ENCODE measurements at places on chromosomes 4 and X. TPM values are rescaled to one million over a fixed set of nuclear protein-coding genes. Genes with fewer than 3 reads are reported as not detected.
A peak's percentile ranks its signal among the peaks of the same experiment; 100 is the strongest.

DNA sequence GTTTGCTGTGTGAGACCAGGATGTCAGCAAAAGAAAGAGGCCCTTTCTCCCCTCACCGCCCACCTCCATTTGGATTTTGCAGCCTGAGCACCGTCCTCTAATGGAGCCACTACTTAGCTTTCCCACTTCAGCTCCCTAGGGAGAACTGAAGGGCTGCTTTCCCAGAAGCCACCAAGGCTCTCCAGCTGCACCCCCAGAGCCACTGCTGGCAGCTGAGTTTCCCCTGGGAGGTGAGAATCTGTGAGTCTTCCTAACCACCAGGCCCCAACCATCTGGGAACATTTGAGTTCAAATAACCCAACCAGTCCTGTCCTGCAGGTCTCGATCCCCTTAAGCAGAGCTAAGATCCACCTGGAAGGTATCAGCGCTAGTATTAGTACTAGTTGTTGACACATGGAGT, 173.1 kb upstream of the USP9X start:
- no peak for DNase-seq

The ADGRL3 gene
- 17.9 TPM for polyA plus RNA-seq

- no peak for DNase-seq
Measured at GRCh38 chr4:128682942-128683666, 126.4 kb upstream of the JADE1 start.

DNA sequence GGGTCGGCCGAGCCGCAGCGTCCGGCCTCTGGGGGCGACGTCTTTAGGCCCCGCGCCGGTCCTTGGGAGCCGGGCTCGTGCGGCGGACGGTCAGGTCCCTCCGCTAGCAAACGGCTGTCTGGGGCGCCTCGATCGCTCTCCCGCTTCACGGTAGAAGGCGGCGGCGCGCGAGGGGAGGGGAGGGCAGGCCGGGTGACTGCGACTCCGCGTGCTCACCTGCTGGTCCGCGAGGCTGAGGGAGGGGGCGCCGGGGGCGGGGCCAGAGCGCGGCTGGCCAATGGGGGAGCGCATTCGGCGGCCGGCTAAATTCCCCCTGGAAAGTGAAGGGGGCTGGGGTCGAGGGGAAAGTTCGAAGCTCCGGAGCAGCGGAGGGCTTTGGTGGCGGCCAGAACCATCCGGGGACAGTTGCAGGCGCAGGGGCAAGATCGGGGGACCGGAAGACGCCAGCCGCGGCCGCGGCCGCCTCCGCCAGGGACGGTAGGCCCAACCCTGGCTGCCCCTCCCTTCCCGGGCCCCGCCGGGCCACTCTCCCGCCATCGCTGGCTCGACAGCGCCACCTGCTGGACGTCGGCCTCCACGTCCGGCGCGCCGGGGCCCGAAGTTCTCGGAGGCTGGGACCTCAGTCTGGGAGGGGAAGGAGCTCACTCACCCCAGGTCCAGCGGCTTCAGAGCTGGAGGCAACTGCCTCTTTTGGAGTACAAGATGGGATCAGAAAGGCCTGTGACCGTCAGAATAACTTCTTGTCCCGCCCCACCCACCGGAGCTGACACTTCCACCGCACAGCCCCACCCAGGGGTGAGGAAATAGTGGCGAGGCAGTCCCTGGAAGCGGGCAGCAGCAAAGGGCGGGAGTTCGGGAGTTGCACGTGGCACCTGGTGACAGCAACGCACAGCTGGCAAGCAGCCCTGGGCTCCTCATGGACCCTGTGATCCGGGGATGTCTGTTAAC, 49.9 kb downstream of the ELF4 start:
- DNase-seq, result peak; percentile 72

DNA sequence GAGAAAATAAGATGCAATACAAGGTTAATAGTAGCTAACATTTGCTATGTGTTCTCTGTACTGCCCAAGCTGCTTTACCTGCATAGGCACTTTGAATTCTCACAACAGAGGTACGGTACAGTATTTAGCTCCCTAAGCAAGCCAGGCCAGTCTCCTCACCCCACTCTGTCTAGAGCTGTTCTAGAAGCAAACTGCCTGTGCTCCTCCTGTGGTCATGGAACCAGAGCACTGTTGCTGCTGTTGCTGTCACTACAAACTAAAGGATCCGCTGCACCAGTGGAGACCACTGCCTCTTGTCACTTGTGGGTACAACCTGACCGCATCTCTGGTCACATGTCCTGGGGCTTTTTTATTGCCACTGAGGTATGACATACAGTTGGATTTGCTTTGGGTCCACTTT, 19.6 kb downstream of the ZNF330 start:
- DNase-seq, result no peak

- DNase-seq, result no peak
Measured at GRCh38 chr4:7839856-7840255, 99.8 kb downstream of the AFAP1 start.

The AMBN gene
- not detected for polyA plus RNA-seq
